ENCODE measurements at places on chromosomes 1 and 21.

DNA sequence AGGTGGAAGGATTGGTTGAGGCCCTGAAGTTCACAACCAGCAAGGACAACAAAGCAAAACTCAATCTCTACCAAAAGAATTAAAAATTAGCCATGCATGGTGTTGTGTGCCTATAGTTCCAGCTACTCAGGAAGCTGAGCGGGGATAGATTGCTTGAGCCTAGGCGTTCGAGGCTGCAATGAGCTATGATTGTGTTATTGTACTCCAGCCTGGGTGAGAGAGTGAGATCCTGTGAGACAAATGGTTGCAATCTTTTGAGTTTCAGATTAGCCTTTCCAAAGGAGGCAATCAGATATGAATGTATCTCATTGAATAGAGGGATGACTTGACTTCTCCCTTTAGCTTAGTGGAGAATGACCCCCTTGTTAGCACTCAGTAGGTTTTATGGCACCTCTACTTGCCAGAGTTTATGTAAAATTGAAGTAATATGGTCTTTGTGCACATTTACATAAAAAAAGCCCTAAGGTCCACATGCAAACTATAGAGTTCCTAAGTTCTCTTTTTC is 105.6 kb upstream of the OLFM3 start:
- DNase-seq = no peak

DNA sequence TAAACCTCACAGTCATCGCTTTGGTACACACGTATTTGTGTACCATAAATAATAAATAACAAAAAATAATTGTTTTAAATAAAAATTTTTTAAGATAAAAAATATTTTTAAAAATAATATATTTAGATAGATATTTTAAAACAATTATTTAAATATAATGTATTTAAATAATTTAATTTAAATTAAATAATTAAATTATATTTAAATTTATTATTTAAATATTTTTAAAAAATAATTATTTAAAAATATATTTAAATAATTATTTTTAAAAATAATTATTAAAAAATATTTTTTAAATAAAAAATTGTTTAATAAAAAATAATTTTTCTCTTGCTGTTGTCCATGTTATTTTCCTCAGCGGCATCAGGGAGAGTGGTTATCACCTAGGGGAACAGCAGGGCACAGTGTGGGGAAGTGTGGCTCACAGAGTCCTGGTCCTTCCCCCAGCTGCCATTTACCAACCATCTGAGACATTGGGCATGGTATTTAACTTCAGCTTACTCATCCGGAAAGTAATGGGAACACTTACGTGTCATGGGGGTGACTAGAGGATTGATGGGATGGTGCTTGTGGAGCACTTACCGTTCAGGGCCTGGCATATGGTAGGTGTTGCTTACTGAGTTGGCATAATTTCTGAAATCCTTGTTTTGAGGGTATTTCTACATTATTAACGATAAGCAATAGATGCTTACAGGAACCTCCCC is 92.9 kb upstream of the TSPAN2 start:
- no peak for DNase-seq

GRCh38 chr1:52153898-52154297 is 12.0 kb downstream of the ZFYVE9 start:
- no peak for DNase-seq

GRCh38 chr21:33686386-33686785 is 44.1 kb downstream of the ITSN1 start:
- no peak for DNase-seq

DNA sequence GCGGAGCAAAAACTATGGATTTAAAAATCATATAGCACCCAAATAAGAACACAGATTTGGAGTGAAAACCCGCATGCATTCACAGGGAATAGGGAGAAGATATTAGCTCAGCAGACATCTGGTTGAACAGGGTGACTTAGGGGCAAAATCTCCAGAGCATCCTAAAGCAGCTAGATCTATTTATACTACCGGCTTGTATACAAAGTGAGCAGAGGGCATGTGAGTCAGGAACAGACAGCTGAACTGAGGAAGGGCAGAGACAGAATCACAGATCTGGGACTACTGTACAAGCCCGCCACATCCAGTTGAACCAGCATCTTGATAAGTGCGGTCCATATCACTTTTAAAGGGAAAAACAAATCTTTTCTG is 35.2 kb upstream of the EXOSC10 start:
- no peak for DNase-seq

DNA sequence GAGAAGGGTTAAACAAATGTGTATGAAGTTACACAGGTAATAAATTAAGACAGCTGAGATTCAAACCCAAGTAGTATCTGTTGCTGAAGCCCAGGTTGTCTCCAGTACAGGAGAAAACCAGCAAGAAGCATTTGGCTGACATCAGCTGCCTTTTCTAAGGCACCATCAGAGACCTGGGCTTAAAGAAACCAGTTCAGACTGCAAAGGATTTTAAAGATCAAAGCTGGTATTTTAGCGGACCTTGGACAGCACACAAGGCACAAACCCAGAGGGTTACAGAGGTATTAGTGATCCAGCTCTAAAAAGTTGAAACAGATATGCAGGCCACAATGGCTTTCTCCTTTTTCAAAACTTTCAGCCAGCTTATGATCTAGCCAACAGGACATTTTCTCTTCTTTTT is 23.4 kb downstream of the BEND5 start:
- no peak for DNase-seq

DNA sequence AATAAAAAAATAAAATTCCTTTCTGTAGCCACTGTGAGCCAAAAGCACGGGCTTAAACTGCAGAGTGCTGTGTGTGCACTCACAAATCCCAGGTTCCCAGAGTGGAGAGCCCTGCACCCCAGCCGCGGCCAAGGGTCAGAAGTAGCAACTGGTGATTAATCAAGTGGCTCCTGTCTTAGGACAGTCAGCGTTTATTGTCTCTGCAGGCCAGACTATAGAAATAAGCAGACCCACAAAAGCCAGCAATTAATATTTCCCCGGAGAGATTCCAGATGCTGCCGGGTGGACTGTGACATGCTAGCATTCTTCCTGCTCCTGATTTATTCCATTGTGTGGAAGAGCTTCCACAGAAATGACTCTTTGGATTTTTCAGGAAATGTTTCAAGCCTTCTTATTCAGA is 412.2 kb downstream of the KIF26B start:
- DNase-seq = no peak

GRCh38 chr1:93541045-93541444 is 93.1 kb downstream of the FNBP1L start:
- no peak for DNase-seq

- DNase-seq = no peak
These were observed 50.5 kb downstream of the ATG4C start for GRCh38 chr1:62834400-62834961.

- DNase-seq = no peak
These were observed 156.0 kb downstream of the TOMM20 start for GRCh38 chr1:234972411-234973191.

- no peak for DNase-seq
These were observed 37.4 kb downstream of the LRRC52 start for GRCh38 chr1:165580931-165581871.

GRCh38 chr1:21236178-21236577 is 54.1 kb downstream of the ECE1 start:
- DNase-seq = no peak

DNA sequence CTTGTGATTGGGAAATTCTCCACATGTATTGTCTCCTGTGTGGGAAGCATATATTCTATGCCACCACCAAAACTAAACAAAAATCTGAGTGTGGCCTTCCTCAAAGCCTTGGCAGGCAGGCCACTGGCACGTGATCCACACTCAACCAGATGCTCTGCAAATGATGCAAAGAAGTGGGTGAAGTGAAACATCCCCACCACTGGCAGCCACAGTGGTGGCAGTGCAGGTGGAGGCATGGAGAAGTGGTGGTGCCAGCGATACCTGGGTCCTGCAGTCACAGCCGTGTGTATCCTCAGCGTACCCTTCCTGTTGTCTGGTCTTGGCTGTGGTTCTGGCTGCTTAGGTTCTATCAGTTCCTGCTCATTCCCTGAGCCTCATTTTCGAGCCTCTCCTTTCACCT is 65.2 kb downstream of the PLPPR5 start:
- DNase-seq = no peak
